Activated CD4-positive, alpha-beta T cell treated with anti-CD3 and anti-CD28 coated beads, Interleukin-2, amount 10 ng/mL, durations not matched to agents 7 days and 5 days (primary cell): ENCODE measurements at places on chromosomes 16 and 17. TPM values are rescaled to one million over a fixed set of nuclear protein-coding genes. Genes with fewer than 3 reads are reported as not detected.

The IL34 gene
- total RNA-seq: not detected

The HSF4 gene
- 58.1 TPM for total RNA-seq

The SCARF1 gene
- 0.87 TPM for total RNA-seq

The NOG gene
- 0.64 TPM for total RNA-seq

The TP53 gene
- total RNA-seq: 154 TPM

The PPM1E gene
- not detected for total RNA-seq

The BRICD5 gene
- total RNA-seq: 13.9 TPM

The SLC12A3 gene
- total RNA-seq: not detected

The ATP6V0D1 gene
- total RNA-seq: 60.3 TPM

The PRKCA gene
- total RNA-seq: 72.8 TPM

The RAPGEFL1 gene
- total RNA-seq: 4.0 TPM
